Astrocyte (in vitro differentiated cells and primary cell): ENCODE measurements at places on chromosomes 4 and X. TPM values are rescaled to one million over a fixed set of nuclear protein-coding genes. Genes with fewer than 3 reads are reported as not detected.

- no peak overlapping the region for H3K27ac ChIP-seq
- H3K4me3 ChIP-seq: no peak overlapping the region
Observed at GRCh38 chrX:13598877-13599276, 29.5 kb downstream of the EGFL6 start.

DNA sequence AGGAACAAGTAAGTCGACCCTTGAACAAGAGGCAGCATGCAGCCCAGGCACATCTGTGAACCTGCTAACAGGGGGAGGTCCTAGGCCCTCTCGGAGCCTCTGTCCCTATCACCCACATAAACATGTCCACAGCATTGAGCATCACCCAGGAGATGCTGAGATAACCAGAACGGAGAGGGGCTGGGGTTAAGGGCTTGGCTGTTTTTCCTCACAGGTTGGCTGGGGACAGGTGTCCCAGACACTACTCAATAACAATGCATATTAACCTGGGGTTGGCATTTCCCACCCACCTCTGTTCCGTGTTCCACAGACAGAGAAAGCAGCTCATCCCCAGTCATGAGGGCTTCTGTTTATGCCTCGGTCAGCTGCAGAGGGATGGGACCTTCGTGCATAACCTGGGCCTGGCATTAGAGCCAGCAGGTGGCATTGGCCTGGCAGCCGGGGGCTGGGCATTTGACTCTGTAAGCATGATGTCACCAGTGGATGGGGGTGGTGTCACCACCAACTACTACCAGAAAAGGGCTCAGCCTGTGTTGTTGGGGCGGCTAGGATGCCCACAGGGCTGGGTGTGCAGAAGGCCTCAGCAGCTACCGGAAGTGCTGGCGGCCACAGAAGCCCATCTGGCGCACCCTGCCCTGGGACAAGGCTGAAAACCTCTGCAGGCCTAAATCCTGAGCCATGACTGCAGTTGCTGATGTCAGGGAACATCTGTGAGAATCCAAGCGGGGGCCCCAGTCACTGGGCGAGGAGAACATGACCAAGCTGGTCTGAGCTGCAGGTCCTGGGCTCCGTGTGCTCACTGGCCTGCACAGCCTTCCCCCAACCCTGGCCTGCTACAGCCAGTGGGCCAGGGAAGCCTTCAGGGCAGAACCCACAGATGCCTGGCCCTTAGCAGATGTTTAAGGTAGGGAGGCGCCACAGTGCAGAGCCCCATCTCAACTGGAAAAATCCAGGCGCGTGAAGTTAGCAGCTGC, 351.4 kb downstream of the NR3C2 start:
- no peak overlapping the region for H3K4me3 ChIP-seq
- H3K36me3 ChIP-seq: no peaks in the 10 kb centered on the region
- H3K27ac ChIP-seq: no peak overlapping the region
- H3K27me3 ChIP-seq: no peaks in the 10 kb centered on the region

The UGT2B17 gene
- total RNA-seq: not detected in 2 replicates

The VSIG1 gene
- not detected in 2 replicates for total RNA-seq
